Fibroblast of skin of abdomen (primary cell): ENCODE measurements at places on chromosomes 2 and 18.

GRCh38 chr18:35695384-35695783 lies 113.8 kb downstream of the GALNT1 start:
- DNase-seq: no peak

- no peak for DNase-seq
Measured at GRCh38 chr2:240591784-240592183, 5.2 kb downstream of the CAPN10 start.

DNA sequence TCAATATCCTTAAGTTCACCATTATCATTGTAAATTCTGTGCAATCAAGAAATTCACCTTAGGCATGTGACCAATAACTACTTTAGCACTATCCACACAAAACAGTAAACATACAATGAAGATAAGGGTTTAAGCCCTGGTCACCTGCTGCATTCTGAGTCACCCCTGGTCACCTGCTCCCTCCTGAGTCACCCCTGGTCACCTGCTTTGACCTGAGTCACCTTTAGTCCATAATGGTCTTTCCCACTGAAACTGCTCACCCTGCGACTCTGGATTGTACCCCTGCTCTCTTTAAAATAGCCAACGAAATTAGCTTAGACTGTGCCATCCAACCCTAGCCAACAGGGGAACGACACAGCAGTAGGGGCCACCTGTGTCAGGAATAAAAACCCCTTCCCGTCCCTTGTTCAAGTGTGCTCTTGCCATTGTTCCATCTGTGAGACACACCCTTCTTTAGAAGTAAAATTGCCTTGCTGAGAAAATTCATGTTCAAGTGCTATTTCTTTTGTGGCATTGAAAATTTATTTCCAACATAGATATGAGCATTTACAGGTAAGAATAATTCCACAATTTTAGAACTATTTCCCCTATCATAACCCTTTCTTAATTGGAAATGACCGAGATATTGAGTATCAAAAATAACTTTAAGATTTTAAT lies 902.8 kb downstream of the DSC3 start:
- no peak for DNase-seq

DNA sequence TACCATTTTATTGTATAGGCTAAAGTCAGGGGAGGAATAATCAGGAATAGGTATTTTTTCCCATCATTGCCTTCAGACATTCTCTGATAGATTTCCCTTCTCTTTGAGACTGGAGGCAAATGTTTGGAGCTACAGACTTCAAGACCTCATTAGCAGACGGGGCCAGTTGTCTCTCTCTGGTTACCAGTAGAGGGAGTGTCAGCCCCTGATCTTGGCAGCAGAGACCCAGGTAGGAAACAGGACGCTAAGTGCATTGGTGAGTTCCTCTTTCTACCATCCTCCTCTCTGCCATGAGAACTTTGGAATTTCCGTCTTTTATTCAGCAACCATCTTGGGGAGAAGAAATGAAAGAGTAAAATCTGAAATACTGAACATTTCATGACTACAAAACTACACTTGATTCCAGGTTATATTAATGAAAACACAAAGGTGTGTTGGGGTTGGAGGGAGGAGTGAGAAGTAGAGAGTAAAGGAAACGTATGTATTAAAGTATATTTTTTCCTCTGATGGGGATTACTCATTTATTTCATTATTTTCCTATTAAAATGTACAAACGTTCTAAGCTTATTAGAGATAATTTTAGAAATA lies 186.2 kb upstream of the GCFC2 start:
- no peak for DNase-seq
